ENCODE measurements at places on chromosomes 13 and 19.

GRCh38 chr19:17942181-17942580 is 9.4 kb downstream of the CCDC124 start:
- no peak for DNase-seq

- no peak for DNase-seq
These were observed 4.9 kb upstream of the OR7A17 start for GRCh38 chr19:14890643-14891379.

- DNase-seq = no peak
These were observed 39.3 kb upstream of the GPR183 start for GRCh38 chr13:99346335-99347042.

GRCh38 chr13:98484289-98485219 is 92.4 kb downstream of the STK24 start:
- DNase-seq = no peak

DNA sequence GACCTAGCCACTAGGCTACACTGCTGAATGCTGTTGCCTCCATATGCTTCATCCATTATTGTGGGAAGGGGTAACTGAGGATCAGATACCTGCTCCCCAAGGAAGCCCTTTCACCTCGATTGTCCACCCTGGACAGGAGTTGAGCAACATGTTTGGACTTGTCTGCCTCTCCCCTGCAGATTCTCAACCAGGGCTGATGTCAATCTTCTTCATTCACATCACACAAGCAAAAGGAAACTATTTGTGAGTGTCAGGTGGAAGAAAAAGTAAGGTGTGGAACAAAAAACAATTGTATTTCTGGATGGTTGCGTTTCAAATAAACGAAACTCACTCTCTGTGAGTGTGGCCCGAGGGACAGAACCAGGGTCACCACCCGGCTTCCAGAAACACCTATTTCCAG is 29.5 kb upstream of the MUC16 start:
- DNase-seq = no peak

All from SK-N-SH (cell line).